Muscle of back (tissue), 13 donors: ENCODE measurements at places on chromosomes 3 and 15.
A peak's percentile ranks its signal among the peaks of the same experiment; 100 is the strongest.

DNA sequence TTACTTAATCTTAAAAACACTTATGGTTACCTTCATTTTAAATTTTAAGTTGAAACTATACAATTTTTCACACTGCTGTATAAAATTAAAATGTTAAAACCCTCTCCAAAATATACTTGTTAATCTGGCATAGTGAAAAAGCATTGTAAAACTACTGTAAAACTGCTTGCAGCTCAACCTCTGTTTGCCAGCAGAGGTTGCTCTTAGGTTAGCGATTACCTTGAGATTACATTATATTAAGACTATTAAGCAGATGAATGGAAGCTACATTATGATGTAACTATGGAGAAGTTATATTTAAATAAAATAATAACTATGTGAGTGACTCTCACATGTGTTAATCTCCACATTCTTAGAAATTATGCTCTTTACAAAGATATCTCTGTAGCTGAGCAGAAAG is 143.6 kb upstream of the SLITRK3 start:
- peak; percentile 45 for DNase-seq

- DNase-seq: no peak
Observed at GRCh38 chr15:90903733-90904536, 833 bp downstream of the MAN2A2 start.

- DNase-seq: no peak
Observed at GRCh38 chr3:171186383-171186782, 159.9 kb upstream of the SLC2A2 start.

DNA sequence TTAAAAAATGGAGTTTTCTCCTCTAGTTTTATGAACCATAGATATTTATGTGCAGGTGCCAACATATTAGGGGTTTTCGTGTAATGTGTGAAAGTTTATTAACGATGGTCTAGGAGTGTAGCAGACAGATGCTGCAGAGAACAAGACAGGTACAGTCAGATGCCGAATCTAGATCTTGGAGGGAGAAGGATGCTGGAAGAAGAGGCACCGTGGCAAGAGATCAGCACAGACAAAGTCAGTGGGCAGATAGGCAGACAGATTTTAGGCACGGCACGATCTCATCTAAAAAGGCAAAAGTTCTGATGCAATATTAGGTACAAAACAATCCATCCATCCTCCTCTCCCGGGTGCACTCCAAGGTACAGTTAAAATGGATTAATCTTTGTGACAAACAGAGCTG is 161.6 kb downstream of the TIGIT start:
- DNase-seq: no peak

DNA sequence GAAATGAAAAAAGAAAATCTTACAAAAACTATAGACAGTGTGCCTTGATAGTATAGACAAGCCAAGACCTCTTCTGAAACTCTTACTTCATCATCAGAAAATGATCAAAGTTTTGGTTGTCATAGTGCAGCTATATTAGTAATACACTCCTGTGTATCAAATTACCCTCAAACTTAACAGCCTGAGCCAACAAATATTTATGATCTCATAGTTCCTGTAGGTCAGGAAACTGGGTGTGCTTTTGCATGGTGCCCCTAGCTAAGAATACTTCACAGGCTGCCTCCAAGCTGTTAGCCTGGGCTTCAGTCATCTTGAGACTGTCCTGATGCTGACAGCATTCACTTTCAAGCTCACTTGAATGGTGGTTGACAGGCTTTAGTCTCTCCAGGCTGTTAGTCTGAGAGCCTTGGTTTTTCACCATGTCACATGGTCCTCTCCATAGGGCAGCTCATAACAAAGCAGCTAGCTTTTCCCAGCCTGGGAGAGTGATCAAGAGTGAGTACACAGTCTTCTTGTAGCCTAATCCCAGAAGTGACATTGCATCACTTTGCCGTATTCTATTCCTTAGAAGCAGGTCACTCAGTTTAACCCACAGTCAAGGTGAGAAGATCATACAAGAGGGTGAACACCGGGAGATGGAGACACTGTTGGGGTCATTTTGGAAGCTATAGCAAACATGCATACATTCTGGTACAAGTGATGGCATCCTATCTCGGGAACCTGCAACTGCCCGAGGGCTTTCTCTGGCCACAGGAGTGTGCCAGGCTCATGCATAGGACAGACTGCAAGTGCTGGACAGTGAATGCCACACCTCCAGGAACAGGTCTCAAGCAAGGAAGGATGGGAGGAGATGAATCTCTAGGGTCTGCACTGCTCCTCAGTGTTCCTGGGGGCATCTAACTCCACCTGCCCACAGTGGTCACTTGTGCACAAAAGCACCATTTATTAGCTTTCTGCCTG is 173.4 kb upstream of the CADPS start:
- DNase-seq: no peak

DNA sequence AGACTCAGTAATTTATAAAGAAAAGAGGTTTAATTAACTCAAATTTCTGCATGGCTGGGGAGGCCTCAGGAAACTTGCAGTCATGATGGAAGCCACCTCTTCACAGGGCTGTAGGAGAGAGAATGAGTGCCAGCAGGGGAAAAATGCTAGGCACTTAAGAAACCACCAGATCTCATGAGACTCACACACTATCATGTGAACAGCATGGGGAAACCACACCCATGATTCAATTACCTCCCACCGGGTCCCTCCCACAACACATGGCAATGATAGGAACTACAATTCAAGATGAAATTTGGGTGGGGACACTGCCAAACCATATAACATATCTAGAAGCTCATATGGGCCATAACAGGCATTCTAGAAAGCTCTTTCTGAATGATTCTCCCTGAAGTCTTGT is 190.3 kb downstream of the WNT5A start:
- DNase-seq: no peak

DNA sequence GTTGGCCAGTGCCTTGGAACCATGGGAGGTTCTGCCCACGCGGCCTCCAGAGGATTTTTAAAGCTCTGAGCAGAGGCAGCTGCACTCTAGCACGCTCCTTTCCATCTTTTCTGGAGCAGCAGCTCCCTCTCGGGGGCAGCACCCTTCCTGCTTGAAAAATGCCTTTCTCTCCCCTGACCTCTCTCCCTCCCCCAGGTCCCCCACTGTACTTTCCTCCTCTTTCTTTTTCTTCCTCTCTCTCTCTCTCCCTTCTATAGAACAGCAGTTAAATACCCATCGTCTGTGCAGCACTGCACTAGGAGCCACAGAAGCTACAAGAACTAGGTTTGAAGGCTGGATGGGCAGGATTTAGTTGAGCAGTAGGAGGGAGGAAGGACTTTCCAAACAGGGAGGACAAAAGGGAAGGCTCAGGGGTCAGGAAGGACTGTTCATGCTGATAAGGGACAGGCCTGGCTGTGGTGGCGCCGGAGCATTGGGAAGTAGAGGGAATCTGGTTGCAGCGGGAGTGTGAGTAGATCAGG is 4.4 kb downstream of the ALPK3 start:
- no peak for DNase-seq

GRCh38 chr3:137110392-137110996 is 152.7 kb downstream of the IL20RB start:
- no peak for DNase-seq

DNA sequence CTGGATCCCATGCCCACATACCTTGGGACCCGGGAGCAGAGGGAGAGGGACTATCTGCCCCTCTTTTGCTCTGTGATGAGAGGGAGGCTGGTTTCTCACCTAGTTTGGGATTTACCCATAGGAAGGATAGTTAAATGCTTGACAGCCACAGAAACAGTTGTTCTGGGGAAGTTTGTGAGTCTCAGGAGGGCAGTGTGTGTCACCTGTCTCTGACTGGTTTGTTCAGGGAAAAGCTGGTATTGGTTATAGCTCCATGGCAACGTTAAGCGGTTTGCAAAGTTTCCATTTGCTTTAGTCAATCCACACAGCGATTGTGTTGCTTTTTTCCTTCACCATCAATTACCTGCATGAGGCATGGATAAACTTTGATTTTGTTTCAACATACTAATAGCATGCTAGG is 3.7 kb upstream of the TMED3 start:
- no peak for DNase-seq

DNA sequence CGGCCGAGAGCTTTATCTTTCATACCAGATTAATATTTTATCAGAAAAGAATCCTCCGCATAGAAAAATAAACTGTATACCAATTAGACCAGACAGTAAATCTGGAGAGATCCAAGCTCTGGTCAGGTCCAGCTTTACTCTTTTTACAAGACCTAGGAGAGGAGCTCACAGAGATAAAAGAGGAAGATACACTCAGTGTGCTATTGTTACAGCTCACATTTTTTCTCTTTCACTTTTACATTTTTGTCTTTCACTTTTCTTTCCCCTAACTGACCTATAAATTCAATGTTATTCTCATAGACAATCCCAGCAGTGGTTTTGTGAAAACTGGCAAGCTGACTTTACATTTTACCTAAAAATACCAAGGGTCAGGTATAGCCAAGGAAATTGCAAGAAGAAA is 55.8 kb downstream of the GUCA1C start:
- no peak for DNase-seq

DNA sequence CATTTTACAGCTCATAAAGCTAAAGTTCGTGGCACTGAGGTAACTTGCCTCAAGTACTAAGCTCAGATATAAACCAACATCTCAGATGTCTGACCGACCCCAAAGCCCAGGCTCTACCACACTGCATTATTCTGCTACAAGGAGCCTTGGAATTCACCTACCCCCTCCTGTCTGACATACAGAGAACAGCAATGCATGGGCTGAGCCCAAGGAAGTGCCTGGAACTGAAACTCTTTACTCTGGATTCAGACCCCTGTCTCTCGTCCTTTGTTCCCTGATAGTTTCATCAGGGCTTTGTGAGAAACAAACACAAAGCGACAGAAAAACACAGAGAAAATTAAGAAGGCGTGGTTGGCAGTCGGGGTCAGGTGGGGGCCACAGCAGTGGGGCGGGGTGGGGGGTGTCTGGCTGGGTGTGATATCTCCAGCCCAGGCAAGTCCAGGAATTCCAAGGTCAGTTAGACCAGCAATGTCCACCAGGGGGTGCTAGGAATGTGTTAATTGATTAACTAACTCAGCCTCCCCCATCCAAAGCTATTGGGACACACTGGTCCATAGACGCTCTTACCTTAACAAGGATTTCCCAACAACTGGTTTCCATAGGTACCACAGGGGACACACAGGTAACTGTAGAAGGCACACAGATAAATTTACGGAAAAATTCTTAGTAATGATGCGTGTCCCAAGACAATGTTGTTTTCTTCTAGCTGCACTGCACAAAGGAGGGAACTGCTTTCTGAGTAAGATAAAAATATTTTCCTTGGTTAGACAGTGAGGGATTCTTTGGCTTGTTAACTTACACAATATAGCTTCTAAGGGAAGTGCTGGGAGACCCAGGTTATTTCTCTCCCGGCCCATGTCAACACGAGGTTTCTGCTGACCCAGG is 18.8 kb upstream of the SSUH2 start:
- peak; percentile 43 for DNase-seq

DNA sequence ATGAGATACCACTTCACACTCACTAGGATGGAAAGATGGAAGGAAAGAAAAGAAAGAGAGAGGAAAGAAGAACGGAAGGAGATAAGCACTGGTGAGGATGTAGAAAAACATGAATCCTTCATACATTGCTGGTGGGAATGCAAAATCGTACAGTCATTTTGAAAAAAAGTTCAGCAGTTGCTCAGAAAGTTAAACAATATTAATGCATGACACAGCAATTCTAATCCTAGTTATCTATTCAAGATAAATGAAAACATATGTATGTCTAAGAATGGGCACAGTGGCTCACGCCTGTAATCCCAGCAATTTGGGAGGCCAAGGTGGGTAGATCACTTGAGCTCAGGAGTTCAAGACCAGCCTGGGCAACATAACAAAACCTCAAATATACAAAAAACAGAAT is 59.1 kb downstream of the SENP7 start:
- DNase-seq: no peak

DNA sequence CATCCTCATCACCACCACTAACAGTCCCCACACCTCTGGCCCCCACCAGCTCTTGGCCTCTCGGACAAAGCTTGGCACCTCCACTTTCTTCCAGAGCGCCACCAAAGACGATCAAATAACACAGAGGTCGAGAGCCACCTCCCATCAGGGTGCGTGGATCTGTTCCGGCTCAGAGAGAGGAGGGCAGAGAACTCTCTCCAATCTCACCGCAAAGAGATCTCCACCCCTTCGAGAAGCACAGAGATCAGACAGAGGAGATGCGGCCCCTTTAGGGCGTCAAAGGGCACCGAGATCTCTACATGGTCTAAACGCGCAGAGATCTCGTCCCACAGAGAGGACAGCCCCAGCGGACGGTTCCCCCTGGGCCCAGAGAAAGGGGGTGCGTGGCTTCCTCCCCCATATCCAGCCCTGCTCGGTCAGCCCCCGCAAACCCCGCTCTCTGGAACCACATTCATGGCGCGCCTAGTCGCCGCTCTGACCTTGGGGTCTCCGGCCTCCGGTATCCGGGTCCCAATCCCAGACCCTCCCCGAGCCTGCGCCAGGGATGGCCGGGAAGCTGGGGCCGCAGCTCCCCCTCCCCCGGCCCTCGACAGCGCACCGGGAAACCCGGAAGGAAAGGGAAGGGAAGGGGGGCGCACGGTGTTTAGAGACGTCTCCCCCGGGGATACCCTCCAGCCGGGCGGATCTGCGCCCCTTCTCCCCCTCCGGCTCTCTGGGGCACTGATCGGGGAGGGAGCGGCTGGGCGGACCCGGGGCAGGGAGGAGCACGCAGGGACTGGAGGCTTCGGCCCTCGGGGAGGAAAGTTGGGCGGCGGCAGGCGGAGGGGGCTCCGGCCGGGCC is 608 bp downstream of the SCN5A start:
- no peak for DNase-seq

- DNase-seq: peak; percentile 58
Observed at GRCh38 chr15:35312344-35312743, 227.2 kb upstream of the NANOGP8 start.

DNA sequence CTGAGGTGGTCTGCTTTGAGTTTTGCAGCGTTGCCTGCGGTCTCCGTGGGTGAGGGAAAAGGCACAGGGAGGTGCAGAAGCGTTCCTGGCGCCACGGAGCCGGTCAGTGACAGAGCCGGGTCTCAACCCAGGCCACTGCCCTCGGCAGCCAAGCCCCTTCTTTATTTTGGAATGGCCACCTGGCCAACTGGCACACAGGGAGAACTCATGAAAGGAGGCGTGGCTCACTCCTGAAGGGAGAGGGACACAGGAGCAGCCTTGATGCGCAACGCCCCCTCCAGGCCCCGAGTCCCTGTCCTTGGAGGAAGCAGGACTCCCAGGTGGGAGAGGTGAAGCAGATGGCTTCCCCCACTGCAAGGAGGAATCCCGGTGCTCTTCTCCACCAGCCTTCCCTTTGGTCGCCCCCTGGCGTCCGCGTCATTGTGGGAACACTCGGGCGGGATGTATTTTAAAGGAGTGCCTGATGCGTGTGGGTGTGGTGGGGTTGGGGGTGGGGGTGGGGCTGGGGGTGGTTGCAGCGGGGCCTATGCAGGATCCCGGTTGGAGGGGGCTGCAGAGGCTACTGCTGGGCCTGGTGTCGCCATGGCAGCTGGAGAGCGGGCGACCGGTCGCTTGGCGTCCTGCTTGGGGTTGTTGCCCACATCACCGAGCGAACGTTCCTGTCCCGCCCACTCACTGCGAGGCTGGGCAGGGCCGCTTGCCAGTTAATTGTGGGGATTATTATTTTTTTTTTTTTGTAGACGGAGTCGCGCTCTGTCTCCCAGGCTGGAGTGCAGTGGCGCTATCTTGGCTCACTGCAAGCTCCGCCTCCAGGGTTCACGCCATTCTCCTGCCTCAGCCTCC is 32.6 kb downstream of the APBA2 start:
- DNase-seq: no peak

GRCh38 chr3:125479091-125479490 is 40.9 kb downstream of the SNX4 start:
- no peak for DNase-seq

- DNase-seq: no peak
Observed at GRCh38 chr15:82944821-82945220, 7.7 kb downstream of the HOMER2 start.

- no peak for DNase-seq
Observed at GRCh38 chr15:99343881-99344551, 92.7 kb downstream of the LRRC28 start.
